Activated CD8-positive, alpha-beta T cell treated with anti-CD3 and anti-CD28 coated beads, Interleukin-2, amount 10 ng/mL, durations not matched to agents 7 days and 5 days (primary cell): ENCODE measurements at places on chromosomes 3 and 15.

GRCh38 chr3:141860766-141861513, 15.5 kb upstream of the ATP1B3 start:
- no peaks in the 10 kb centered on the region for H3K36me3 ChIP-seq
- H3K4me1 ChIP-seq = no peaks in the 10 kb centered on the region
- H3K27me3 ChIP-seq = peaks cover 5% of the 10 kb centered on the region
- no peak for DNase-seq
- no peak overlapping the region for H3K27ac ChIP-seq

- peaks cover 10% of the 10 kb centered on the region for H3K36me3 ChIP-seq
- H3K27me3 ChIP-seq = no peaks in the 10 kb centered on the region
- DNase-seq = no peak
- H3K27ac ChIP-seq = no peak overlapping the region
- peaks cover 7% of the 10 kb centered on the region for H3K4me1 ChIP-seq
- H3K4me3 ChIP-seq = no peak overlapping the region
These were observed 33.1 kb downstream of the ARIH2 start for GRCh38 chr3:48951764-48952163.

GRCh38 chr3:132637590-132637989, 22.0 kb downstream of the ACAD11 start:
- no peaks in the 10 kb centered on the region for H3K27me3 ChIP-seq
- H3K4me3 ChIP-seq = no peak overlapping the region
- H3K27ac ChIP-seq = no peak overlapping the region

DNA sequence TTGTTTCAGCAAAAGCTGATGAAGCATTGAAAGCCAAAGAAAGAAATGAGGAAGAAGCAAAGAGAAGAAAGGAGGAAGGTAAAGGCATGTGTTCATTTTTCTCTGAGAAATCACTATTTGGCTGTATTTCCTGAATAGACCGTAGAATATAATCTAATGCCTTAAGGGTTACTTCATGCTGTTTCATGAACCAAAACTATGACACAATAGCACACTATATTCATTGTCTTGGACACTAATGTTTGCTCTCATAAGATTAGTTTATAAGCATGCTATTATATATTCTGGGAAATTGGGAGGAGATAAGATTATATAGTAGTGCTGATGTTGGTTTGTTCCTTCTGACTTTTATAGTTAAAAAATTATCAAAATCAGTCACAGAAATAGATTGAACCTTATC, 110.1 kb upstream of the MLF1 start:
- H3K27me3 ChIP-seq = no peaks in the 10 kb centered on the region
- no peaks in the 10 kb centered on the region for H3K4me1 ChIP-seq
- no peak overlapping the region for H3K4me3 ChIP-seq
- no peak overlapping the region for H3K27ac ChIP-seq
- H3K36me3 ChIP-seq = no peaks in the 10 kb centered on the region

DNA sequence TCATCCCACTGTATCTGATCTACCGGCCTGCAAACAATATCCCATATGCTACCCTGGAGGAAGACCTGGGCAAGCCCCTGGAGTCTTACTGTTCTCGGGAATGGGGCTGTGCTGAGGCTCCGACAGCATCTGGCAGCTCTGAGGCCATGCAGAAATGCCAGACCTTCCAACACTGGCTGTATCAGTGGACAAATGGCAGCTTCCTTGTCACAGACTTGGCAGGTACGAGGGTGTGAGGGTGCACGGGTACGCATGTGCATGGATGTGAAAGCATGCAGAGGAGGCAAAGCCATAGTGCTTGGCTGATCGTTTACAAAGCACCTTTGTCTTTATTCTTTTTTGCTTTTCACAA, 20.0 kb upstream of the SLC28A1 start:
- no peaks in the 10 kb centered on the region for H3K36me3 ChIP-seq
- DNase-seq = no peak
- H3K4me1 ChIP-seq = no peaks in the 10 kb centered on the region

- peak overlapping the region; percentile 56 for H3K27ac ChIP-seq
- H3K4me3 ChIP-seq = no peak overlapping the region
- H3K4me1 ChIP-seq = peaks cover 39% of the 10 kb centered on the region
- H3K36me3 ChIP-seq = peaks cover 26% of the 10 kb centered on the region
- no peak for DNase-seq
- no peaks in the 10 kb centered on the region for H3K27me3 ChIP-seq
These were observed 76.2 kb downstream of the NFKBIZ start for GRCh38 chr3:101925564-101925963.

DNA sequence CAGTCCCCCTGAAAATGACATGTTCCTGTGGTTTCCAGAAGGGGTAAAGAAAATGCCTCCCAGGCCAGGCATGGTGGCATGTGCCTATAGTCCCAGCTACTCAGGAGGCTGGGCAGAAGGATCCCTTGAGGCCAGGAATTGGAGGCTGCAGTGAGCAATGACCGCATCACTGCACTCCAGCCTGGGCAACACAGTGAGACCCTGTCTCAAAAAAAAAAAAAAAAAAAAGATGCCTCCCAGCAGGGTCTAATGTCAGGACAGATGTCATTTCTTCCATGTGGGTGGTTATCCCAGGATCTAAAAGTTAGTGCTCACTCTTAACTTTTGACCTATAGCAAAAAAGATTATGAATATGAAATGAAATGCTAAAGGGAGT, 13.4 kb downstream of the LCMT2 start:
- no peak for DNase-seq
- no peaks in the 10 kb centered on the region for H3K4me1 ChIP-seq
- peaks cover 34% of the 10 kb centered on the region for H3K27me3 ChIP-seq
- no peak overlapping the region for H3K27ac ChIP-seq
- no peak overlapping the region for H3K4me3 ChIP-seq

GRCh38 chr3:127115691-127116351, 77.1 kb upstream of the PRR23E start:
- H3K27me3 ChIP-seq = peaks cover 2% of the 10 kb centered on the region
- H3K4me1 ChIP-seq = no peaks in the 10 kb centered on the region
- DNase-seq = no peak
- no peak overlapping the region for H3K27ac ChIP-seq

GRCh38 chr3:191336833-191337232, 6.5 kb upstream of the UTS2B start:
- no peak overlapping the region for H3K27ac ChIP-seq
- no peaks in the 10 kb centered on the region for H3K36me3 ChIP-seq
- H3K27me3 ChIP-seq = no peaks in the 10 kb centered on the region
- no peak overlapping the region for H3K4me3 ChIP-seq
- no peak for DNase-seq

DNA sequence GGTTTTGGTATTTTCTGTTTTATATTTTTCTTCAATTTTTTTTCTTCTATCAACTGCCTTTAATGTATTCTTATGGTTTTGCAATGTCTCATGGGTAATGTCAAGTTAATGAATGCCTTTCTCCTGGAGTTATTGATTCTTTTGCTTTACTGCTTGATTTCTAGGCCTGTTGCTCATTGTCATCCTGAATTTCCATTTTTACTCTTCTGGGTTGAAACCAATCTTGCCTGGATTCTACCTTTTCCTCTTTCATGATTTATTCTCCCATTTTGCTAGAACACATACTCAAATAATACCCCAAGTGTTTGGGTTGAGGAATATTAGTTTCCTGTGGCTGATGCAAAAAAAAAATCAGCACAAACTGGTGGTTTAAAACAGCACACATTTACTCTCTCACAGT, 315.2 kb upstream of the PDZRN3 start:
- H3K4me3 ChIP-seq = no peak overlapping the region
- H3K4me1 ChIP-seq = no peaks in the 10 kb centered on the region
- H3K36me3 ChIP-seq = no peaks in the 10 kb centered on the region
- no peak overlapping the region for H3K27ac ChIP-seq

DNA sequence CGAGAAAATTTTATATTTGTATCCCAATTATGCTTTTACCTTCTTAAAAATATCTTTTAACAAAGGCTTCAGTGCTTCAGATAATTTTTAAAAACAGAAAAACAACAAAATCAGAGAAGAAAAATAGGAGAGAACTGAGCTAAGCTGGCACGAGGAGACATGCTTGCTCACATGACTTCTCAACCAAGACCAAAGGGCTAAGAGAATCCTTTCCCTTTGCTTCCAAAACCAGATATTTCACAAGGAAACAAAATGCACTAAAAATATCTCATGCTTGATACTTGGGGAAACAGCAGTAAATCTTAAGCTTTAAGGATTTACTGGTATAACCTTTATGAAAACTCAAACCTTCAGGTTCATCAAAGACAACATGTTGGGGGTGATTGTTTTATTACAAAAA, 58.4 kb downstream of the CAPN7 start:
- H3K27ac ChIP-seq = no peak overlapping the region
- no peak overlapping the region for H3K4me3 ChIP-seq
- H3K36me3 ChIP-seq = peaks cover 13% of the 10 kb centered on the region
- H3K27me3 ChIP-seq = no peaks in the 10 kb centered on the region

DNA sequence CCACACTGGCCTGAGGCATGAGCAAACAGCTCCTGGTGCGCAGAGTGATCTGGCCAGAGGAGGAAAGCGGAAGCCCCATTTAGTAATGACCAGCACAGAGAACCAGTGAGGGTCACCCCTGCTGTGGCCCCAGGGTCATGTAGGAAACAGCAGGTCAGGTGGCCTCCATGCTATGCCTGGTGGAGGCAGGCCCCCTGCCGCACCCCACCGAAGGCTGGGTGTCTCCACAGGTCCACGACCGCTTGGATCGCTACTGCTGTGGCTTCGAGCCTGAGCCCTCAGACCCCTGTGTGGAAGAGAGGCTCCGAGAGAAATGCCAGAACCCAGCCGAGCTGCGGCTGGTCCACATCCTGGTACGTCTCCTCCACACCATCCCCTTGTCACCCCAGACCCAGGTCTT, 52.6 kb downstream of the POMGNT2 start:
- H3K4me3 ChIP-seq = no peak overlapping the region
- H3K27me3 ChIP-seq = peaks cover 2% of the 10 kb centered on the region
- H3K27ac ChIP-seq = no peak overlapping the region

DNA sequence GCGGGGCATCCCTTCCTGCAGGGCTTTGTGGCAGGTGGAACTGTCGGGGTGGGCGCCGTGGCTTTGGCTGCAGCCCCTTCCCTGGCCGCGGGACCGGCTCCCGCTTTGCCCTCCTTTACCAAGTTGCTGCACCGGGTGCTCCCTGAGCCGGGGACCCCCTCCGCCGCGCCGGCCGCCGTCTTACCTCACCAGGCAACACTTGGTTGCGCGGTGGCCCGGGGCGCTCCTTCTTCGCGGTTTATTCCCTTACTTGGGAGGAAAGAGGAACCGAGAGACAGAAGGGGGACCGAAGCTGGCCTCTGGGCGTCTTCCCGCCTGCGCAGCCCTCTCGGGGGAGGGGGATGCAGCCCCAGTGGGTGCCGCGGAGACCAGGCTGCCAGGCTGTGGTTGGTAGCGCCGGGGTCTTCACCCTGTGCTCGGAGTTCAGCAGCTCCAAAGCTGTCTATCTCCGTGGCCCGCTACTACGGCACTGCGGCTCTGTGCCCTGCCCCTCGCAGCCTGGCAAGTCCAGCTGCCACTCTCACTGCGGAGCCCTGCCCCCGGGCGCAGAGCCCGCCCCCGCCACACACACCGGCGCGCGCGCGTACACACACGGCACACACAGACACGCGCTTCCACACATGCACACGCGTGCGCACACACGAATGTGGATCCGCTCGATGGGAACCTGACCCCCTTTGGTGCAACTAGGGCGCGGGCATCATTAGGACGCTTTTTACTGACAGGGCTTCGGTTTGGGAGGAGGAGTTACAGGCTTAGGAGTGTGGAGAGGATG, at the start of gene DGKG:
Gene DGKG, minus strand, starts transcription at position 473 of the 775 bp plus-strand sequence. CDS start 41,775 bp downstream, outside the sequence.
- no peaks in the 10 kb centered on the region for H3K36me3 ChIP-seq
- H3K27ac ChIP-seq = no peak within 1 kb of the TSS
- peaks cover 6% of the 10 kb centered on the region for H3K4me1 ChIP-seq
- DNase-seq = peak; percentile 26
- peaks cover 62% of the 10 kb centered on the region for H3K27me3 ChIP-seq

- no peak overlapping the region for H3K4me3 ChIP-seq
- no peak for DNase-seq
- H3K4me1 ChIP-seq = no peaks in the 10 kb centered on the region
These were observed 196.1 kb upstream of the TLE3 start for GRCh38 chr15:70293591-70294470.

GRCh38 chr3:111895071-111895470, 36.0 kb downstream of the PHLDB2 start:
- no peak overlapping the region for H3K27ac ChIP-seq
- no peaks in the 10 kb centered on the region for H3K27me3 ChIP-seq
- no peak for DNase-seq
- peaks cover 6% of the 10 kb centered on the region for H3K4me1 ChIP-seq
- H3K36me3 ChIP-seq = peaks cover 3% of the 10 kb centered on the region

- peaks cover 9% of the 10 kb centered on the region for H3K36me3 ChIP-seq
- no peak overlapping the region for H3K27ac ChIP-seq
- no peaks in the 10 kb centered on the region for H3K27me3 ChIP-seq
These were observed 93.9 kb upstream of the BHLHE40 start for GRCh38 chr3:4885316-4885715.
